Stimulated activated CD4-positive, alpha-beta T cell treated with anti-CD3 and anti-CD28 coated beads, Interleukin-4, amount 100 ng/mL, for 24 hours (primary cell): ENCODE measurements at places on chromosomes 6 and 20.

DNA sequence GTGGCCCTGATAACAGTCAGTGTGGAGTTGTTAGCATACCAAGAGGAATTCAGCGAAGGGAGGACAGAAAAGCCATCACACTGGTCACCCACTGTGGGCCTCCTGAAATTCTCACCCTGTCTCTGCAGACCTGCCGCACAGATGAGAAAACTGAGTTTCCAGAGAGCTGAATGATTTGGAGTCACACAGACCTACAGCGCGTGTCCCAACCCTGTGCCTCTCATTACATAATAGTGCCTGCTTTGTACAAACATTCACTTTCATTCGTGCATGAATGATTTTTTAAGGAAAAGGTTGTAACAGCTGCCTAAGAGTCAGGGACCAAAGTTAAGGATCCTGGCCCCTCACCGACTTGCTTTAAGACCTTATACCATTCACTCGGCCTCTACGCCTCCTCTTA is 62.7 kb downstream of the THBS2 start:
- DNase-seq: no peak

DNA sequence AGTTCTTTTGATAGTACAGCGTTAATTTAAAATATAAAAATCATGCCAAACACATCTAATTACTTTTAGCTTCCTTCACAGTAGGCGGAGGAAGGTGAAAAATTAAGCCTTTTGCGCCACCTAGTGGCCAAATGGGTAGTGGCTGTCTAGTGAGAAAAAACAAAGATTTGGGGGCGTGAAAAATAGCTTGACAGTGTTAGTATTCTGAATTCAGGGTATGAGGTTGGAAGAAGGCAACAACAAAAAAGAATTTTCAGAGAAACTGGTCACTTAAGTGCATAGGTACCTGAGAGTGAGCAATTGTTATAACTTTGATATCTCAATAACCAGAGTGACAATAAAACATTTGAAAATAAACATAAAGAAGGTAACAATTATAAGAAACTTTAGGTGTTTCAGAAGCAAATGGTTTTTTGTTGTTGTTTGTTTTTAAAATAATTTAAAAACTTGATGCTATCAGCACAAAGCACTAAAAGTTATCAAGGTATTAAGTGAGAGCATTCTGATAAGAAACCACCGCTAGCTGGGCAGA is 14.3 kb downstream of the PSMB9 start:
- DNase-seq: peak; percentile 91

DNA sequence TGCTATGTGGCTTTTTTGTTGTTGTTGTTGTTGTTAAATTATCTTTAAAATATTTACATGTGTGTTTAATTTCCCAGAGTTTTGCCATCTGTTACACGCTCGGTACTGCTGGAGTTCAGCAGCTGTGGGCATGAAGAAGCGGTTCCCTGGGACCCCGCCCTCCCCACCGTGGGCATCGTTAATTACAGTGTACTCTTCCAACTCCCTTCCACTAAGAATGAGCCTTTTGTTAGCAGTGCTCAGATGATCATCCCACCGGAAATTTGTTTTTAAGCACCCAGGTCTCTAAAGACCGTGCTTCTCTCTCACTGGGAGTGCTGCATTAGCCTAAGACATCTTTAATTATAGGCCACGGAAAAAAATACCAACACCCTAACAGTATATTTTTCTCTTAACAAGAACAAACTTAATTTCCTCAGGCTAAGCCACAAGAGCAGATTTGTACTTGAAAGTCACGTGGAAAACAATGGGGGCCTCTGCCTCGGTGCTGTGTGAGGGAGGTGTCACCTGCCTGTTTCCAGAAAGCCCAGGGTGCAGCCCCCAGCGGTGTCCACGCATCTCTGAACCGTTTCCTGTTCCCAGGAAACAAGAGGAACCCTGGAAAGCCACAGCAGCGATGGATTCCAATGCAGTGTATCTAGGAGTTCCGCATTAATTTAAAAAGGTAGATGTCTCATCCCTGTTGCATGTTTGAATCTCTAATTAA is 113.3 kb upstream of the FRMD1 start:
- no peak for DNase-seq

DNA sequence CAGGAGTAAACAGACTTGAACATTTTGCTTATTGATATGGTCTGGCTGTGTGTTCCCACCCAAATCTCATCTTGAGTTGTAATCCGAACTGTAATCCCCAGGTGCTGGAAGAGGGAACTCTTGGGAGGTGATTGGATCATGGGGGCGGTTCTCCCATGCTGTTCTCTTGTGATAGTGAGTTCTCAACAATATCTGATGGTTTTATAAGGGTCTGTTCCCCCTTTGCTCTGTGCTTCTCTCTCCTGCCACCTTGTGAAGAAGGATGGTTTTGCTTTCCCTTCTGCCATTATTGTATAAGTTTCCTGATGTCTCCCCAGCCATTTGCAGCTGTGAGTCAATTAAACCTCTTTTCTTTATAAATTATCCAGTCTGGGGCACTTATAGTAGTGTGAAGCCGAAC is 40.0 kb downstream of the MYLIP start:
- DNase-seq: no peak

DNA sequence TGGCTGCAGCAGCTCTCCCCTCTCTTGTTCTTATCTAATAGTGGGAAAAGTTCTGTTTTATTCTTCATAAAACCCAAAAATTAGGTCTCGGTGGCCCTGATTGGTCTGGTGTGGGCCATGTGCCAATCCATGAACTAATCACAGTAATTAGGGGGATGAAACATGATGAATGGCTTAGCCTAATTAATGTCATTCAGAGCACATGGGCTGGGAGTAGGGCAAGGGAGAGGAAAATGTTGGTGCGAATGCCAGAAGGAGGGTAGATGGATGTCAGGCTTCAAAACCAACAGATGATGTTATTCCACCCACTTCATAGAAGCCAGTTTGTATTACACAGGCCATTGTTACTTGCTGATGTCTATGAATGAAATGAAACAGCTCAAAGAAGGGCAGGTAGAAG is 46.5 kb downstream of the PLEKHG1 start:
- no peak for DNase-seq

DNA sequence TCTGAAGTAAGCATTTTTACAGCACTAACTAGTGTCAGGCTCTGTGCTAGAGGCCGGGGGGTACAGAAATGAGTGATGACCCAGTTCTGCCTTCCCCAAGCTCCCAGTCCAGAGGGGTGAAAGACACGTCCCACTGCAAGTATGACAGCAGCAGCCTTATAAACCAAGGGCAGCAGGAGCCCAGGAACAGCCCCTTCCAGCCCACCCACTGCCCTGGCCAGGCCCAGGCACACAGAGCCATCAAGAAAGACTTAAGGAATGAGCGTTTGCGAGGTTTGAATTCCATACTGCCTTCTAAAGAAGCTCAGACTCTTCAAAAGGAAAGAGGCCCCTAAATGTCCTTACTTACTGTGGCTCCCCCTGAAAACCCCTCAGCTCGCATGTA is 10.0 kb downstream of the TRERF1 start:
- peak; percentile 35 for DNase-seq

DNA sequence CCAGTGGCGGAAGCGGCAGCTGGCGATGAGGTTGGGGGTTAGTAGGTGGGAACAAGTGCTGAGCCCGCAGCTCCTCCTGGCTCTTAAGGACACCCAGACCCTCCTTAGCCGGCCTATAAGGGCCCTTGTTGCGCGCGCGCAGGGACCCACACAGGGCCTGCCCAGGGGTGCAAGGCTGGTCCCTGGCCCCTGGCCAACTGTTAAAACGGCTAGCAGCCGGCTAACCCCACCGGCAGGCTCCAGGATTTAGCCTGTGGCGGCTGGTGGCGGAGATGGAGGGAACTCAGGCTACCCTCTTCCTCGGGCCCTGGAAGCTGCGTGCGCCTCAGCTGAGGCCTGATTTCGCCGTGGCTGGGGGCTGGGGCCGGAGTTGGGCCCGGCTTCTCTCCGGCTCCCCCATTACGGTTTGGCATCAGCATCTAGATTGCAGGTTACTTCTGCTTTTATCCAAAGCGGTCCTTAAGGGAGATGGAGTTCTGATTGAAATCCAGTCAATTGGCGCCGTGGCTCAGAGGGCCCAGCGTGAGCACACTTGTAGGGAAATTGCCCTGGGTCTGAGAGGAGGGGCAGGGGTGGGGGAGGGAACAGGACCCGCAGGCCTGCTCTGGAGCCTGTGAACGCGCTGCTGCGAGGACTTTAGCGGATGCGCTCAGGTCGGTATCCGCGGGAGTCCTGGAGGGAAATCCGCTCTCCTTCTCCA is 36.9 kb upstream of the CCDC167 start:
- no peak for DNase-seq

DNA sequence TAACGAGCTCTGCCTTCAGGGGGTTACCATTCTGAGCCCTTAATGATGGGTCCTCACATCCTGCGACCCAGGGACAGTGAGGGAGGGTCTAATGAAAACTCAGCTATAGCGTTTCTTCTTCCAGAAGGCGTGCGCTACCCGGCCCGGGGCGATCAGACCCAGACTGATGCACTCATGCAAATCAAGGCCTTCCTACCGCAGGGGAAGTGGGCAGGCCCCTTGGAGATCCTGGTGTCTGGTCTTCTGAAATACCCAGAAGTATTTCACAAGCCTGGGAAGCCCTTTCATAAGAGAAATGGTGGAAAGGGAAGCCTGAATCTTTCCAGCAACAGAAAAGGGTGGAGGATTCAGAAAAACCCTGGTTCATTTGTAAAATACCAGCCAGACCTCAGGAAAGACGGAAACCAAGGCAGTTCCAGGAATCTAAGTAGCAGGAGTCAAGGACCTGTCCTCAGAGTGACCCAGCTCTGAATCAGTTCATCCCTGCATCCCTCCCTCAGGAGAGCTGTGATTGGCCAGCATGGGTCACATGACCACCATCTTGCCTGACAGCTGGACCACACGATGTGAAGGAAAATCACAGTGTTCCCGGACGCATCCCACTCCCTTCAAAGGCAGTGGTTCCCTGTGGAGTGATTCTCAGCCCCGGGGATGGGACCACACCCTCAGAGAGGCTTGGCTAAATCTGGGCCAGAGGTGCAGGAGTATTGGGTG is 12.7 kb downstream of the BFSP1 start:
- DNase-seq: no peak
